ENCODE measurements at places on chromosomes 13 and 19.

- no peak for DNase-seq
Observed at GRCh38 chr13:47407808-47408207, 511.0 kb upstream of the HTR2A start.

GRCh38 chr13:48148454-48148853 is 53.5 kb upstream of the MED4 start:
- DNase-seq, result no peak

DNA sequence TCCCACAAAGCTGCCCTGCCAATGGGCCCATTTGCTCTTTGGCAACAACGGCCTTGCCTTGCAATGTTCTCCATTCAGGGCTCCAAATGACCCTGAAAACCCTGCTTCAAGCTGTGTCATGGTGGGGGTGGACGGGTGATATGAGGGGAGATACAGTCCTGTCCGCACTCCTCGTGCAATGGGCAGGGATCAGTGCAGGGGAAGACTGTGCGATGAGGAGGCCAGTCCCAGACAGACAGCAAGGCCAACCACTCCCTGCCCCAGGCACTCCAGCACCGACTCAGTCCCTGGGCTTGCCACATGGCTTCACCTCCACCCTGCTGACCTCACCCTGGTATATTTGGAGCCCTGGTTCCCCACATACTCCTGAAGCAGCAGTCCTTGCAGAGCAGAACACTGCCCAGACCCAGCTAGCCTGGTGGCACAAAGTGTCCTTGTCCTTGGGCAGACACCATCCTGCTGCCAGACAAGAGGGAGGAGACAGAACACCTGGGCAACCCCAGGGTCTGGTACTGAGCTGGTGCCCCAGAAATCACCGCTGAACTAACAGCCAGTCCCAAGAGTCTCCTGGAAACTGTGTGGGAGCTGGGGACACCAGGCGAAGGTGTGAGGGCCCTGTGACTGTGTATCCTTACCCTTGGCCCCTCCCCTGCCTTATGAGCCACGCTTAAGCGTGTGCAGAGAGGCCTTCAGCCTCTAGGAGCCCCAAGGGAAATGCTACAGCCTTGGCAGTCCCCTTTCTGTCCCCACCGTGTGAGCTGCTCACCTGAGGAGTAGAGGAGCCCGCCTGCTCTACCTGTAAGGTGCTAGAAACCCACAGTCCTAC is 9.1 kb upstream of the SLC35E1 start:
- no peak for DNase-seq

DNA sequence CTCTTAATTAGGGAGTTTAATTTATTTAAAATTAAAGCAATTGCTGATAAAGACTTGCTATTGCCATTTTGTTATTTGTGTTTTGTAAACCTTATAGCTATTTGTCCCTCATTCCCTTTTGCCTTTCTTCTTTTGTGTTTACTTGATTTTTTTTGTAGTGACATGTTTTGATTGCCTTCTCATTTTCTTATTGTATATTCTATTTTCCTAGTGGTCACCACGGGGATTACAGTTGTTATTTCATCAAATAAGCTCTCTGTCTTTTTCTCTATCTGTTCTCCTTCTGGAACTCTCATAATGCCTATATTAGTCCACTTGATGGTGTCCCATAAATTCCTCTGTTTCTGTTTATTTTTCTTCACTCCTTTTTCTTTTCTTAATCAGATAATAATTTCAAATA is 64.4 kb upstream of the FRY start:
- DNase-seq, result no peak

DNA sequence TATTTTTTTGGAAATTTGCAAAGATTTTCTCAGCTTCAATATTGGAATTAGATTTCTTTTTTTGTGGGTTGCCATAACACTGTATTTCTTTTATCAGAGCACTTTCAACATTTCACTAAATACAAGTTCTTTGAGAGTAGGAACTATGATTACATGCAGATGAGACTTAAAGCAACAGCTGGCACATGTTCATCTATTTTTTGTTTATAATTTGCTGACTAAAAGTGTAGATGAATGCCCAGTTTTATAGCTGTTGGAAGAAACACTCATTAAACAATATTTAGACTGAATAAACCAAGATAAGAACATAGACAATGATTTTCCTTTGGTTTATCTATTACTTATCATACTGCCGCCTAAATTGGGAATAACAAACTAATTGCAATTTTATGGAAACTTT is 803.0 kb upstream of the KLHL1 start:
- no peak for DNase-seq

DNA sequence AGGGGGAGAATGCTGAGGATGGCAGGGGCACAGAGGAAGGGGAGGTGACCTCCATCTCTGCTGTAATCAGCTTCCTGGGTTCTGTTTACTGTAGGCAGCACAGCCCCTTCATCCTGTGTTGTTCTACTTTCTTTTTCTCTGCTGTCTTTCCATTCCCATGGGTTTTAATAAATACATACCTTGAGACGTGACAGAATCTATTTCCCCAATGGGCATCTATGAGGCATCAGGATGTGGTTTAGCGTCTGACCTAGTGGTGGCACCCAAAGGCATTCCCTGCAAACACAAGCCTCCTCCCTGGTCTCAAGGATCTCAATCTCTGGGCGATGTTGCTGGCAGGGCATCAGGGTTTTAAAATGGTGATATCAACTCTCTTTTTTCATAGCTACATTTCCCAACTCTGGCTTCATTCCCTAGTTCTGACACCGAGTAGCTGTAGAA is 60.8 kb downstream of the ALOX5AP start:
- DNase-seq, result no peak

GRCh38 chr13:83166550-83166949 is 715.7 kb downstream of the SLITRK1 start:
- DNase-seq, result no peak

DNA sequence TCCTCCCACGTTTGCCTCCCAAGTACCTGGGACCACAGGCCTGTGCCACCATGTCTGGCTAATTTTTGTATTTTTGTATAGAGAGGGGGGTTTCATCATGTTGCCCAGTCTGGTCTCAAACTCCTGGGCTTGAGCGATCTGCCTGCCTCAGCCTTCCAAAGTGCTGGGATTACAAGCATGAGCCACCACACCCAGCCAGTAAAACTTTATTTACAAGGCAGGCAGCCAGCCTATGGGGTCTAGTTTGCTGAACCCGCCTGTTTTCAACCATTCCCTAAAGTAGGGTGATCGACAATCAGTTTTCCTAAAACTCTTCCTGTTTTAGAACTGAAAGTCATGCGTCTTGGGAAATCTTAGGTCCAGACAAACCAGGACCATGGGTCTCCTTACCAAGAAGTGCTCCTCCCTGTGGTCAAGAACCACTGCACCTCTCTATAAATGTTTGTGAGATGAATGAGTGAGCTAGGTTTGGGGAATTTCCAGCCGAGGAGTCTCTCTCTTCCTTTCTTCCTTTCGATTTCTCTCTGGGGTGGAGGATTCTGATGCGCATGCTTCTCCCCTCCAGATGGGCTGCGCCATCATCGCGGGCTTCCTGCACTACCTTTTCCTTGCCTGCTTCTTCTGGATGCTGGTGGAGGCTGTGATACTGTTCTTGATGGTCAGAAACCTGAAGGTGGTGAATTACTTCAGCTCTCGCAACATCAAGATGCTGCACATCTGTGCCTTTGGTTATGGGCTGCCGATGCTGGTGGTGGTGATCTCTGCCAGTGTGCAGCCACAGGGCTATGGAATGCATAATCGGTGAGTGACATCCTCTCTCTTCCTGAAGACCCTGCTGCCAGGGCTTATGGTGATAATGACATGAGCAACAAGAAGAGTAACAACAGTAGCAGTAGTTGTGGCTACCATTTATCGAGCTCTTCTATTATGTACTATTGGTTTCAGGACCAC is 38.7 kb downstream of the ADGRE1 start:
- no peak for DNase-seq

DNA sequence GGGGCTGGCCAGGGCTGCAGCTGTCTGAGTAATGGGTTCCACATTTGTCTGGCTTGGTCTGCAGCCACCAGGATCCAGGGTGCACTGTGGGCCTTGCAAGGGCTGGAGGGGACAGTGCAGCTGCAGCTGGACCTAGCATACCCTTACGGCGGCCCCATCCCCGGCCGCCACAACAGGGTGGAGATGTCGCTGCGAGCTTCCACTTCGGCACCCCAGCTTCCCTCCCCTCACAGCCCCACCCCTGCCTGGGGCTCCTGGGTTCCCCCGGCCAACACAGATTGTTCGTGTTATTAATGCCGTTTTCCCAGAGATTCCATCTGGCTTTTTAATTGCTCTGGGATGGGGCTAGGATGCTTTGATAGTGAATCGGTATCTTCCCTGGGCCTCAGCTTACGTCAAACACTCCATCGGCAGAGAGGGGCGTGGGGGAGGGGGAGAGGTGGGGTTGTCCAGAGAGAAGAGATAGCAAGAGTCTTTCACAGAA is 5.8 kb downstream of the CEBPA start:
- DNase-seq, result no peak

DNA sequence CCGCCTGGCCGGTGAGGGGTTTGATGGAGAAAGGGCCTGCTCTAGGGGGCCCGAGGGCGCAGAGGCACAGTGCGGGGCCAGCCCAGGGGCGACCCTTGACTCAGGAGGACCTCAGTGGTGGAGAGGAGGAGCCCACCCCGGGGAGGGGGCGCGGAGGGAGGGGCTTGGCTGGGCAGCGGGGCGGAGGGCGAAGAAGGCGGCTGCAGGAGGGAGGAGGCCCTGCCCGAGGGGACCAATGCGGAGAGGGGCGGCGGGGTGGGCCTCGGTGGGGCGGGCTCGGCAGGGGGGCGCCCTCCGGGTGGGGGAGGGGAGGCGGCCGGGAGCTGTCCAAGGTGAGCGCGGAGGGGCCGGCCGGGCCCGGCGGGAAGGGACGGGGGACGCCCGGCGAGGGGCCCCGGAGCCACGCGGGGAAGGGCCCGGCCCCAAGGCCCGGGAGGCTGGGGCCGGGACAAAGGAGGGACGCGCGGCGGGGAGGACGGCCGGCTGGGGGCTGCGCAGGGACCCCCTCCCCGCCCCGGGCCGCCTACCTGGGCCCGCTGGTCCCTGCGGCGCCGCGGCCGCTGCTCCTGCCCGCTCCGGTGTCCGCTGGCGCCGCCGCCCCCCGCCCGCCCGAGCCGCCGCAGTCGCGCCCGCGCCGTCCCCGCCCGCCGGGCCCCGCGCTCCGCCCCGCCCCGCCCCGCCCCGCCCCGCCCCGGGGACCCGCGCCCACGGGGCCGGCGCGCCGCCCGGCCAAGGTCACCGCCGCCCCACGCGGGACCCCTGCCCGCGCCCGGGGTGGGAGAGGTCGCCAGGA is at the start of gene DIRAS1:
DIRAS1 (minus strand) TSS at position 596 of the 793 bp plus-strand sequence. CDS start 3,566 bp downstream, outside the sequence.
- DNase-seq, result peak; percentile 54

DNA sequence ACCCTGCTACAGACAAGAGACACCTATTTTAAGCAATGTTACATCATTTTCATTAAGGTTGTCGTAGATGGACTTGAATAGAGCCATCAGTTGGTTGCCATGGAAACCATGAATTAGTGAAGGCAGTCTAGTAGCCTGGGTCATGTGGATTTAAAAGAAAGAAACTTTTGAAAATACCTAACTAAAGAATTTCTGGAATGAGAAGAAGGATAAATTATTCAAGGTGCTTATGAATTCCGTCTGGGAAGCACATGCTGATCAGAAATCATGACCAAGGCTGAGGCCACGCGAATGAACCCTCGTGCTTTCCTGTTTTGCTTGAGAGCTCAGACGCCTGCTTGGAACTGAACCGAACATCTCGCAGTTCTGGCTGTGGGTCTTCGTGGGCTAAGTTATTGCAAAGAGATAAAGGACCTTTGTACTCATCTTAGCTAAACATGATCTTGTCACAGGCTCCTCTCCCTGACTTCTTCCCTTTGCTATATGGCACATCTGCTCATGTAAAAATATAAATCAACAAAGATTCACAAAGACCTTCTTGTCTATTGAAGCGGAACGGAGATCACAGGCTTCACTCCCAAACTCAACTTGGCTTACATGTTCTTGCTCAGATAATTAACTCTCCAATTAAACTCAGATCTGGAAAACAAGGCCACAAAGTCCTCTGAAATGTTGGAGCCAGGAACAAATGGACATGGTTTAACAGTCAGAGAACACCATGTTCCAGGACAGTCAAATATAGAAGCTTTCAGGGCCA is 140.2 kb downstream of the NUFIP1 start:
- DNase-seq, result no peak

GRCh38 chr19:5996623-5997320 is 18.8 kb upstream of the RANBP3 start:
- no peak for DNase-seq

DNA sequence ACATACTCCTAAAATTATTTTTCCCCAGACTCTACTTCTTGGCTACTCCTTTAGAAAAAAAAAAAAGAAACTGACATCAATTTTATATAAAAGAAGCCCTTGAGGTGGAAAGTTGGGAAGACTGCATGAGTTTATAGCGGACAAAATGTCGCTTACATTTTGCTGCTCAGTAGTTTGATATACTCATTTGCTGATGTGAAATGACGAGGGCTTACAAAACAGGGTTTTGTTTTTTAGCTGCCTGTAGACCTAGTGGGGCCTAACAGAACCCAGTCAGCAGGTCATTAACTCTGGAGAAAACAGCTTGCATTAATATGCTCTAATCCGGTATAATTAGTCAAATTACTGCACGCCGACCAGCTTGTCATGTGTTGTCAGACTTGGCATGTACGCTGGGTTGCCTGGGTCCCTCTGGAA is 37.6 kb upstream of the MAB21L1 start:
- DNase-seq, result no peak

DNA sequence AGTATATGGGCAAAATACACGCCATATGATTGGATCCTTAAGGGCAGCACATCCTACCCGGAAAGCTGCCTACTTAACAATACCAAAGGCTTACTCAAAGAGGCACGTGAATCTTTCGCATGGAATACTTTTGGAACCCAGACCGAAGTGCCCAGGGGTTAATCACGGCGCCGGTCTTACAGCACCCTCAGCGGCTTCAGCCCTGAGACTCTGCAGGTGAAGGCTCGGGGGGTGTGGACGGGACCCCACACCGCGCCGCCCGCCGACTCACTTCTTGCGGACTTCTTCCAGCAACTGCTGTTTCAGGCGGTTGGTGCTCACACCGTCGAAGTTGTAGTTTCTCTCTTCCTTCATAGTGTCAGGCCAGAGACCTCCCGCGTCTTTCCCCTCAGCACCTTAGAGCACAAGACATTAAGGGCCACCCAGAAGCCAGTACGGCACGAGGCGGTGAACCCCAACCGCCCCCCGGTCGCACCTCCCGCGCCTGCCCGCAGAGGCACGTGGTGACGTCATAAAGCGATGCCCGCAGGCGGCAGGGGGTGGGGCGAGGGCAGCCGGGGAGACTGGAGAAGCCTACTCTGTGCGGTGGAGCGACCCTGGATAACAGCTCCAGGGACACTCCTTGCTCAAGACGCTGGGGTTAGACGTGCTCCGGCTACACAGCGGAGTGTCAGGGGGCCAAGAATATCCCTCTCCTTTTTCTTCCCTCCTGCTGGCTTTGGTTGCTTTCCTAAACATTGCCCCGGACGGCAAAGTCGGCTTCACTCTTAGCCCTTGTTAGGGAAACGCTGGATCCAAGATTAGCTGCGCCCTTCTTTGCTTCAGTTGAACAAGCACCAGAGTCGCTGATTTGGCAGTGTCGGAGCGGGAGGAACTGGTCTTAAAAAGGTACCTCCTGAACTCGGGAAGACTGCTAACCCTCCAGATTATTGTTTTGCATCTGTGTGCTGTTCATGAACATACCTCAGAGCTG is at the start of gene CCDC169:
CCDC169 (minus strand) TSS at position 449 of the 973 bp plus-strand sequence; CDS start at position 354, 95 bp downstream.
- DNase-seq, result peak; percentile 80

Data from BE2C (cell line).